ENCODE measurements at places on chromosomes 7 and 10. TPM values are rescaled to one million over a fixed set of nuclear protein-coding genes. Genes with fewer than 3 reads are reported as not detected.

The NPY4R gene
- total RNA-seq, result 0.19 TPM

The CABCOCO1 gene
- total RNA-seq, result not detected

The FBXO24 gene
- 1.0 TPM for total RNA-seq

The IFT22 gene
- 26.4 TPM for total RNA-seq

The CCDC71L gene
- 12.9 TPM for total RNA-seq

The FOXP2 gene
- 2.4 TPM for total RNA-seq

The SPDYE2 gene
- not detected for total RNA-seq

The LRRN3 gene
- total RNA-seq, result 15.3 TPM

The PGAM2 gene
- total RNA-seq, result 1,101 TPM

The BMPER gene
- total RNA-seq, result 6.0 TPM

The BAZ1B gene
- total RNA-seq, result 45.1 TPM

The POT1 gene
- total RNA-seq, result 12.4 TPM

The STEAP1 gene
- 7.8 TPM for total RNA-seq

The DYNC1I1 gene
- 29.8 TPM for total RNA-seq

The P4HA1 gene
- 44.4 TPM for total RNA-seq

The TSPAN33 gene
- total RNA-seq, result 13.5 TPM

- no peak for DNase-seq
Observed at GRCh38 chr7:80907141-80907601, 11.7 kb downstream of the SEMA3C start.

- DNase-seq, result no peak
Observed at GRCh38 chr10:76451911-76452310, 1020.5 kb downstream of the LRMDA start.

GRCh38 chr10:71333129-71333887 is 14.2 kb downstream of the SLC29A3 start:
- DNase-seq, result no peak

DNA sequence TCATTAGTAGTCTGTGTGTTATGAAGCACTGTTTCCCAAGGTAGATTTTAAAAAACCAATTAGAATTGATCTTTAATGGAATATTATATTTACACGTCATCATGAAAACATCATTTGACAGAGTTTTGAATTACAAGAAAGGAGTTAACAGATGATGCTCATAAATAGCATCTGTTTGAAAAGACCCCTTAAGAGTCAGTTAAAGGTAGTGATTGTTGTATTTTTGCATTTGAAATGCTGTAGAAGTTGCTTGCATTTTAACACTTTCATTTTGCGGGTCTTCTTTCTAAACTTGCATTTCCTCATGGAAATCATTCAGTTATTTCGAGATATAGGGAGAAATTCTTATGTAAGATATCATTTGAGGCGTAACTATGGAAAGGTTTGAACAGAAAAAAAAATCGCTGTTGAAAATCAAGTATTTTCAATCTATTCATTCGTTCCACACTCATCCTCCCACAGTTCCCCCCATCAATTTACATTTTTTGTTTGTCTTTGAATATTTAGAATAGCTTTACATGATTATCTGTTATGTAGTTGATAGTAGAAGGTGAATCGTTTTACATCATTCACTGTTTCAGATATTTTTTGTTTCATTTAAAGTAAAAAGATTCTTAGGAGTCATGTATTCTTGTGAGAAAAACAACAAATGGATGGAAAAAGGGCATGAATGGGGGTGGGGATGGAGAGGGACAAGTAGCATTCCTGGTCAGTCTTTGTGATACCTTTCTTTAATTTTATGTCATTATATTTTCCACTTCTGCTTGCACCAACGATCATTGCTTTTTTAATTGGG is 3.0 kb upstream of the SKIDA1 start:
- no peak for DNase-seq

DNA sequence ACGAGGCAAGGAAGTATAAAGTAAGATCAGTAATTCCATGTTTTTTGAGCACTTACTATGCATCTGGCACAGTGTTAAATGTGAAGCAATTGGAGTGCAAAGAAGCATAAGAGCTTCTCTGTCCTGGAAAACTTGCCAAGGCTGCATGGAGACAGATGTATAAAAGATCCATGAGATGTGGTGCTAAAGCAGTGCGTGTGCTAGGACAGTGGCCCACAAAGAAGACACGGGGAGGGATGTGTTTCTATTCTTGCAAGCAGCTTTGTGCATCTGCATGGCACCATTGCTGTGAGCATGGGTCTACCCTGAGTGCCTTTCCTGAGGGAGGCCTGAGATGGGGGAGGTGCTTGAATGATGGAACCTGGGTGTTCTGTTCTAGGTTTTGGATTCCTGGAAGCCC is 5.1 kb upstream of the CDHR3 start:
- DNase-seq, result no peak

GRCh38 chr7:41298409-41298808 is 404.5 kb downstream of the INHBA start:
- no peak for DNase-seq

GRCh38 chr10:105102977-105103376 is 461.9 kb downstream of the SORCS3 start:
- DNase-seq, result no peak

GRCh38 chr7:96658022-96658412 is 51.6 kb downstream of the SEM1 start:
- DNase-seq, result no peak

DNA sequence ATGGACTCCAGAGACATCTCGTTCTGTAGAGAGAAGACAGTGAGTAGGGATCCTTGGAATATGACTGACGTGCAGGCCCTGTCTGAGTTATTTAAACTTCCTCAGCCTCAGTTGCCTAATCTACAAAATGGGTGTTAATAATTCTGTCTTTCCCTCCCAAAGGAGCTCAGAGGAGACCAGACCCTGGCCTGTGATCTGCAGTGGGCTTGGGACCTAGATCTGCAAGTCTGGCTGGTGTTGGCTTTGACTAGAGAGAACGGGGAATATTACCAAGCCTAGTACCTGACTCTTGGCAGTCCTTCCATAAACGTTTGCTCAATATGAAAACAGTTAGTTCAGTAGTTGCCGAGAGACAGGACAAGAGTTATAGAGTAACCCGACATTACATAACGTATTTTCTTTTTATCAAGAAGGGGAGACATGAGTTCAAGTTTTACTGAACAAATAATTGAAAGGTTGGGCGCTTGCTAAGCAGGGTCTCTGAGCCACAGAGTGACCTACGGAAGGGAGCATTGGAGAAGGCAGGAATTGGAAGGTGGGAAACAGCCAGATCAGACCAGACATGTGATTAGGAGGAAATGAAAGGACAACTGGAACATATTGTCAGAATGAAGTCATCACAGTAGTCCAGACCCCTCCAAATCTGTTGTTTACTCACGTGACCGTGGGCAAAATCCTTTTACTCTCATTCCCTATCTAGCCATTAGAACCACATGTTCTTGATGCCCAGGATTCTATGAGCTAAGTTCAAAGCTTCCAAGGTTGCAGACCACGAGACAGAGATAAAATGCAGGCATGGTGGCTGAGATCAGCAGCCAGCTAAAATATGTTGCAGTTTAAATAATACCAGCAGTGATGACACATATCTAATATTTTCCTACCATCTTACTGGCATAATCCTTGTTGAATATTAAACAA is 10.9 kb upstream of the CYP3A4 start:
- no peak for DNase-seq

GRCh38 chr10:27660711-27661110 is 84.9 kb downstream of the MKX start:
- DNase-seq, result no peak

DNA sequence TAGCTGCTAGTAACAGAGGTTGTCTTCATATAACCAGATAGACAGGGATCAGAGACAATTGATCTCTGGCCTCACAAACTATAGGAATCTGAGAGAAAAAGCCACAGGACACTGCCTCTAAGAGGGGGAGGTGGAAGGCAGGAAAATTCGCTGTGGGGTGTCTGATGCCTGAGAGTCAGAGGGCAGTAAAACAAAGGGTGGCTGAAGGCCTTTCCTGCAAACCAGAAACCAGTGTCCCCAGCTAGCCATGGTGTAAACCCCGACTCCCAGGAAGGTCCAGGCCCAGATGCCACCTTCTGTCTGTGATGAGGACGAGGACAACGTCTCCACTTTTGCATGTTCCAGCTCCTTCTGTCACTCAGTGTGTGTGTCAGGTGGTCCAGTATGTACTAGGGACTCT is 215.1 kb downstream of the ADARB2 start:
- DNase-seq, result no peak

DNA sequence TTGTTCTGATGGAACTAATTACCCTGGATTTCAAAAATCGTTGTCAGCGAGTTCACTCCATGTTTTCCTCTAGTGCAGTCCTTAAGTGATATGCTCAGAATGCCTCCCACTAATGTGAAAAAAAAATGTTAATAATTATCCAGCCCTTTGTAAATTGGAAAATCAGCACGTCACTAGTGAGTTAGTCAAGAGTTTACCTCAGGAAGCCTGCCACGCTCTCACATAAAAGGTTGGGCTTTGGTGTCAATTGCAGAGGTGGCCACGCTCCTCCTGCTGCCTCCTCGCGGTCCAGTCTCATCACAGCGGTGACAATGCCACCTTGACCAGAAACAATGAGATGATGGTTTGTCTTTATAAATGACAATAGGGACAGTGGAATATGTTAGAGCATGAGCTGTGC is 22.5 kb downstream of the UPP1 start:
- DNase-seq, result no peak

GRCh38 chr7:136403591-136403990 is 426.4 kb upstream of the MTPN start:
- DNase-seq, result no peak

- peak; percentile 85 for DNase-seq
Observed at GRCh38 chr10:58512491-58513187, at the start of gene BICC1. TSS of gene BICC1 (plus strand) at chr10:58512872. CDS start at chr10:58513144, 272 bp downstream.

DNA sequence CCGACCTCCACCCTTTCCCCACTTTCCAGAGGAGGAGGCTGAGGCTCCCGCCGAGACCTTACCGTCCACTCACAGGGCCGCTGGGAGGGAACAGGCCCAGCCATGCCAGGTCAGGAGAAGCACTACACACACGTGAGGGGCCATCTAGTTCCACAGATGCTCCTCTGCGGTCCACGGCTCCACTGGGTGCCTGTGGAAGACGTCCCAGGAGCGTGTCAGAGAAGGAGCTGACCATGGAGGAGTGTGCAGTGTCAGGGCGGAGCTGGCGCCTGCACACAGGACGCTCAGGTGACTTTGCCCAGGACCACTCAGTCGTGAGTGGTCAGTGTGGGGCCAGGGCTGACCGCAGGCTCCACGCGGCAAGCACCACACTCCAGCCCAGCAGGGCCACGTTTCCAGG is 8.0 kb upstream of the SHH start:
- no peak for DNase-seq

- DNase-seq, result no peak
Observed at GRCh38 chr10:124425227-124425962, 6.7 kb upstream of the OAT start.

- DNase-seq, result peak; percentile 35
Observed at GRCh38 chr7:142556740-142557139, 192.5 kb upstream of the PRSS1 start.

DNA sequence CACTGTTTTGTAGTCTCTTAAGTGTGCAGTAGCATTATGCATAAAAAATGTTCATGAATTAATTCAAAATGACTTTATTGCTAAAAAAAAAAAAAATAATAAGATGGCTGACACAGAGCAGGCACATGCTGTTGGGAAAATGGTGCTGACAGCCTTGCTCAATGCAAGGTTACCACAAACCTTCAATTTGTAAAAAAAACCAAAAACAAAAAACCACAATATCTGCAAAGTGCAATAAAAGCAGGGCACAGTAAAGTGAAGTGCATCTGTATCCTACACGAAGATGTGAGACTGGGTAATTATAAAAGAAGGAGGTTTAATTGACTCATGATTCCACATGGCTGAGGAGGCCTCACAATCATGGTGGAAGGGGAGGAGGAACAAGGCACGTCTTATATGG is 185.8 kb downstream of the USP6NL start:
- no peak for DNase-seq

- no peak for DNase-seq
Observed at GRCh38 chr7:3164380-3164792, 120.7 kb upstream of the CARD11 start.

DNA sequence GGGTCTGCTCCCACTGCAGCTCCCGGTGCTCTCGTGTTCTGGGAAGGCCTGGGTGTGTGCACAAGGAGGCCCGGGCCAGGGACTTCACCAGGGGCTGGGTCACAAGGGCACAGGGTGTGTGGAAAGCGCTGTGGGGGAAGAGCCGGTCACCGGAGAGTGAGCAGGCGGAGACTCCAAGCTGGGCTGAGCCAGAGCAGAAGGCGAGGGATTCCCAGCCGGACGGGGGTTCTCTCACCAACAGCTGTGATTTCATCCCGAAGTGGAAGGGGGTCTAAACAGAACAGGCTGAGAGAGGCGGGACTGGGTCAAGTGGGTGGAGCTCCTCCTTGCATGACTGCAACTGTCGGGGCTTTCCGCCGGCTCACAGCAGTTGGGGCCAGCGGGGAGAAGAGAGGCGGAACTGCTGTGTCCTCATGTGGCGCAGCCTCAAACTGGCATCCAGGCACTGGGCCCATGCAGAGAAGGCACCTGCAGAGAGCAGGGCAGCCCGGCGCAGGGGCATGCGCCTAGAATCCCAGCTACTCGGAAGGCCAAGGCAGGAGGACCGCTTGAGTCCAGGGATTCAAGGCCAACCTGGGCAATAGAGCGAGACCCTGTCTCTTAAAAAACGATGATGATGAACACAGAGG is 7.6 kb upstream of the ORAI2 start:
- DNase-seq, result peak; percentile 79

GRCh38 chr7:3971323-3971722 is 670.3 kb downstream of the SDK1 start:
- DNase-seq, result no peak

DNA sequence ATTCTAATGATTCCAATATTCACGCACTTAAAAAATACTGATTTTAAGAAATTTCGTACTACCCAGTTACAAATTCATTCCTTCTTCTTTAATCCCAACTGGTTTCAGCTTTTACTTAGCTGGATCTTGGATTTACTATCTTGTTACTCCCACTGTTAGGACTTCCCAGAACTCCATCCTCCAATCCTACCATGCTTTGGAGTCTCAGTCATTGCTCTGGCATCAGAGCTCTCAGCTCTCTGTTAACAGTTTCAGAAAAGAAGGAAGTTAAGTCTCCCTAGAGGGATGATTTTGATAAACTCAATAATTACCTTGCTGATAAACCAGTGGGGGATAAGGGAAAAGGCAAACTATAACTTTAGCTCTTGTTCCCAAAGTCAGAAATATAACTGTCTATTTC is 9.5 kb downstream of the PPA1 start:
- no peak for DNase-seq

GRCh38 chr7:83339907-83340306 is 177.2 kb upstream of the PCLO start:
- DNase-seq, result no peak

All from right cardiac atrium (tissue), 5 donors.